ENCODE measurements at places on chromosomes 4 and X.
A peak's percentile ranks its signal among the peaks of the same experiment; 100 is the strongest.

DNA sequence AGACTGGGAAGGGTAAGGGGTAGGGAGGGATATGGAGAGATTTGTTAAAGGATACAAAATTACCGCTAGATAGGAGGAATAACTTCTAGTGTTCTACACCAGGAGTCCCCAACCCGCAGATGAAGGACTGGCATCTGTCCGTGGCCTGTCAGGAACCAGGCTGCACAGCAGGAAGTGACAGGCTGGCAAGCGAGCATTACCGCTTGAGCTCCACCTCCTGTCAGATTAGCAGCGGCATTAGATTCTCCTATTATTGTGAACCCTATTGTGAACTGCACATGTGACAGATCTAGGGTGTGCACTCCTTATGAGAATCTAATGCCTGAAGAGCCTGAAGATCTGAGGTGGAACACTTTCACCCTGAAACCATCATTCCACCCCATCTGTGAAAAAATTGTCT, 27.9 kb upstream of the BBS7 start:
- peak; percentile 45 for DNase-seq

- DNase-seq, result no peak
Measured at GRCh38 chr4:140595065-140595464, 26.3 kb upstream of the UCP1 start.

DNA sequence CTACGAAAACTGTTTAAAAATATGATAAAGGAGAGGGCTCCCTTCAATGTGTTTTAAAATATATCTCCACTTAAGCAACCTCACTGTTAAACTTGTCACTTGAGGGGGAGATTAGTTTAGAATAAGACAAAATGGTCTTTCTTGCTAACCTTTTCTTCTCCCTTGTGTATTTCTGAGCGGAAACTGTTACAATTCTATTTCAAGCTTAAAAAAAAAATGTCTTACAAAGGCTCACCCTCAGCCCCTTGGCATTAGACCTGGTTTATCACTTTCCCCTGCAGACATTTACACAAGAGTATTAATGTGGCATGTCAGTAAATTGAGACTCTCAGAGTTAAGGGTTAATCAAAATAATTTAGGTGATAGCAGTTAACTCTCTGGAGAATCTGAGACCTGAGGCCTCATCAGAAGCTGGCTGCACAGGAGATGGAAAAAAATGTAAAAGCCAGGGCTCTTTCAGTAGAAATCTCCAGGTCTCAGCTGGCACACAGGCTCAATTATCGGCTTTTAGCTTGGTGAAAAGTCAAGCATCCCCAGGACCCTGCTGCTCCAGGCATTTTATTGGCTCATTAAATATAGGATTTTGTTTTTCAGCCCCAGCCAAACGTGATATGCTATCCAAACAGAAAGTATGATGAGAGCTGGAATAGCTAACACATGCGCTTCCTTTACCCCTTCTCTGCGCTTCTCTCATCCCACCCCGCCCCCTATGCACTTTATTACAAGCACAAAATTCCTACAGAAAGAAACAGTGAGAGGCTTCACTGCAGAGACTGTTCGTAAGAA, 130.5 kb downstream of the PPA2 start:
- no peak for DNase-seq

GRCh38 chr4:78667764-78668163, 108.4 kb upstream of the BMP2K start:
- peak; percentile 29 for DNase-seq

DNA sequence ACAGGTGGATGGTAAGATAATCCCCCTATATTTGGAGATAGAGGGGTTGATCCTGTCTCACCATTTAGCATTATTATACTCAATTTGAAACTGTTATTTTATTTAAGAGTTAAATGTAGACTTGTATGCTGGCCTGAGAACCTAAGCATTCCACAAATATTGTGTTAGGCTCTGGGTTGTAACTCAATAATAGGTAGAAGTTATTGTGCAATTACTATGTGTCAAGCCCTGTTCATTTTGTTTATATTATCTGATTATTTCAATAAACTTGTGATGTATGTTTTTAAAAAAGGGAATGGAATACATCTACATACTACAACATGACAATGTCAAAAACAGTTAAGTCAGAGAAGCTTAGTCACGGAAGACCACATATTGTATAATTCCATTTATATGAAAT, 13.6 kb upstream of the TXK start:
- DNase-seq, result no peak

Measured in HL-60 (cell line).